ENCODE measurements at places on chromosomes 16 and 17.
A peak's percentile ranks its signal among the peaks of the same experiment; 100 is the strongest.

GRCh38 chr16:53503991-53504663 is 1.1 kb upstream of the AKTIP start:
- no peak for DNase-seq

- DNase-seq = no peak
These were observed 47.7 kb downstream of the TK2 start for GRCh38 chr16:66502020-66502913.

- DNase-seq = no peak
These were observed 2228.4 kb downstream of the TP53TG3F start for GRCh38 chr16:35687781-35688180.

DNA sequence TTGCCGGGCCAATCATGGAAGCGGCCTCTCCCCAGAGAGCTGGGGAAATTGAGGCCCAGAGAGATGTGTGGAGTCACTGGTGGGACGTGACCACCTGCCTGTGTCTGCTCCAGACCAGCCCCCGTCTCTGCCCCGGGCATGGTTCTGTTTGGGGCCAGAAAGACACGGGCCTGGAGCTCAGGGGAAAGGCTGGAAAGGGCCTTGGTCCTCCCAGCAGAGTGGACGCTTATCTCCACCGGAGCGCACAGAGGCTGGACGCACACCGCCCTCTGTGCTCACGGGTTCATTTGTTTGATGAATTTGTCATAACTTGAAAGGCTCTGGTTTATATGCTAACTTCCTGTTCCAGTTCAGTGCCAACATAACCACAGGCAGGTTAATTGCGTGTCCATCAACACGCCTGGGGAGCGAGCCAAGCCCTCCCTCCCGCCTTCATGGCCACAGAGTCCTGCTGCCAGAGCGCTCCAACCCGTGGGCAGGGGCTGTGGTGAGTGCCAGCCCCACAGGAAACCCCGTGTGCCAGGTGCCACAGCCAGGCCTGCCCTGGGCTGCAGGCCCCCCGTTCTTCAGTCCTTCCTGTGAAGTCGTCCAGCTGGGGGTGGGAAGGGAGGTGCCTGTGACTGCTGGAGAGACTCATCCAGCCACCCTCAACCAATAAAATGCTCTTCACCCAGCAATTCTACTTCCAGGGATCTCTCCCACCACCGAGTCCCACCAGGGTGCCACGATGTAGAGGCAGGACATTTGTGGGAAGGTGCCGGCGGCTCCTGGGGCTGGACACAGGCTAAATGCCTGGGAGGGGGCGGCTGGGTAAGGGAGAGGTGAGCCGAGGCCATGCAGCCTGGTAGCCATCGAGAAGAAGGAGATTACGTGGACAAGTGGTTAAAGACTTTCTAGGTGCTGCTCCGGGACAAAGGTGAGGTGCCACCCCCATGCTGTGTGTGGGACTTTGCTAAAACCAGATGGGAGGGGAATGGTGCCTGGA is 29.4 kb upstream of the BAHCC1 start:
- no peak for DNase-seq

DNA sequence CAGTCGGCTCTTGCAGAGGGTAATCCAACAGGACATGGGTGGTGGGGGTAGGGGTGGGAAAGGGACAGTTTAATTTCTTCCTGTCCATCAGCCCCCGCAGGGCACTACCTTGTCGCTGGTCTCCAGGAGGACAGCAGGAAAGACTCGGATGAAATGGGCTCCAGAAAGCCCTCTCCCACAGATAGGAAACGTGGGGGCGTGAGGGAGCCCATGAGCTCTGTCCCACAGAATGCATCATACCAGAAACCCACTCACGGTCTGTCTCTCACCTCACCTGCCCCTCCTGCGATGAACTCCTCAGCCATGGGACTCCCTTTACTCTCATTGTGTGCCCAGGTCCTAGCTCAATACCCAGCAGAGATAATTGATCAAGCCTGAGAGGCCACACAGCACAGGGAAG is 240.1 kb downstream of the GSG1L start:
- DNase-seq = no peak

- no peak for DNase-seq
These were observed 18.0 kb upstream of the ENDOV start for GRCh38 chr17:80397034-80397387.

- DNase-seq = peak; percentile 63
These were observed 723 bp downstream of the TRIM37 start for GRCh38 chr17:59105852-59106462.

DNA sequence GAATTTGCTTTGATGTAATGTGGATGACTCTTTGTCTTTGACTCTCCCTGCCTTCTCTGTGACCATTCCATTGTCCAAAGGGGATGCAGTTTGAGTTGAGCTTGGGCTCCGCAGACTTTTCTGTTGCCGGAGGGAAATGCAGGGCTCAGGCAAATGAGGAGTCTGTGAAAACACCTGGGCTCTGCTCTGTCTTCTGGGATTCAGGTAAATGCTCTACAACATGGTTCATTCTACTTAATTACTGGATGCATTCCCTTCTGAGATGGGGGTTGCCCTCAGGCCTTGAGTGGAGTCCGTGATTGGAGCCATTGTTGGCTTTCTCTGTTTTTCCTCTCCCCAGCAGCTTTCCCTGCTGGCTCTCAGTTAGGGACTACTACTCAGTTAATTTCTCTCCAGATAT is 26.4 kb upstream of the SPNS2 start:
- DNase-seq = no peak

DNA sequence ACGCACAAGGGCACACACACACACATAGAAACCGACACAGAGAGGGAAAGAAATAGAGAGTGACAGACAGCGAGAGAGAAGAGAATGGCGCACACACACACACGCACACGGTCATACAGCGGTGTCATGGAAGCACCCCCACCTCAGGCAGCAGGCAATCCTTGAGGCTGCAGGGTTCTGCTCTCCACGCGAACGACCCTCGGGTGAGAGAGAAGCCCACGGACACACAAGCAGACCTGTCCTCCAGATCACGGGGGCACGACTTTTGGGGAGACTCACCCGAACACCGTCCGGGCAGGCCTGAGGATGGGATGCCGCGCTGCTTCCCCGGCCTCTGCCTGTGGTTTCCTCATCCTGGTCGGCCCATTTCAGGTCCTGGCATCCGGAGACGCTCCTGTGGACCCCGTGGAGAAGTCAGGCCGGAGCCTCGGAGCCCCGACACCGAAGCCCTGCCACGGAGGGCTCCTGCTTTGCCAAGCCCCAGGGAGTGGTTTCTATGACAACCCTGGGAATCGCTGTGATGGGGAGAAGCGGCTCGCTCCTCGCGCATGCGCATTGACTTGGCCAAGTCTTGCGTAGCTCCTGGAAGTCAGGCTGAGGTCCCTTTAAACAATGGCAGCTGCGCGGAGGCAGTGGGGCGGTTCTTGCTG is 118.2 kb upstream of the KCNJ18 start:
- peak; percentile 31 for DNase-seq

DNA sequence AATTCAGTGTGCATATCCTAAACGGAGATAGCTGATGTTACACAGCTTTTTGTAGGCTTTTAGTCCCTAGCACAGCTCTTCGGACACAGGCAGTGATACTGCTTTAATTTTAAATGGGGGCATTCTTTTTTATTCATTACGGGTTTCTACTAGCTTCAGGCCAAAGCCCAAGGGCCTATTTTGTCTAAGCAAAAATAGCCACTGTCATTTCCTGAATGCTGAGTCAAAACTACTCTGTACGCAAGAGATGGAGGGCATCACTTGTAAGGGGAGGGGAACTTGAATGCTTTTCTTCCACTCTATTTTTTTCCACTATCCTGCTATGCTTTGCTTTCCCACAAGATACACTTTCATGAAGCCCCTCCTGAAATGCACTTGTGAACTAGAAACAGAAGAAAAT is 360.7 kb downstream of the PMP22 start:
- no peak for DNase-seq

- DNase-seq = peak; percentile 5
These were observed 60.7 kb upstream of the ADCY9 start for GRCh38 chr16:4176906-4177417.

GRCh38 chr17:60077226-60077625 is 1.5 kb downstream of the HEATR6 start:
- no peak for DNase-seq

GRCh38 chr17:72182371-72182873 is 61.6 kb downstream of the SOX9 start:
- no peak for DNase-seq

GRCh38 chr16:52603015-52603414 is 56.1 kb upstream of the TOX3 start:
- no peak for DNase-seq

All from stimulated activated CD4-positive, alpha-beta T cell treated with anti-CD3 and anti-CD28 coated beads, Interleukin-4, amount 100 ng/mL, for 48 hours (primary cell).